Natural killer cell treated with Interleukin-12 subunit alpha and Interleukin-12 subunit beta and Interleukin-15 and Interleukin-18, amount 100 ng/mL, for 72 hours (primary cell): ENCODE measurements at places on chromosomes 2 and 18.
A peak's percentile ranks its signal among the peaks of the same experiment; 100 is the strongest.

GRCh38 chr2:224134003-224134734 lies 95.1 kb upstream of the SERPINE2 start:
- H3K27me3 ChIP-seq, result peaks cover 49% of the 10 kb centered on the region
- H3K4me1 ChIP-seq, result no peaks in the 10 kb centered on the region
- no peak for DNase-seq
- H3K36me3 ChIP-seq, result no peaks in the 10 kb centered on the region

DNA sequence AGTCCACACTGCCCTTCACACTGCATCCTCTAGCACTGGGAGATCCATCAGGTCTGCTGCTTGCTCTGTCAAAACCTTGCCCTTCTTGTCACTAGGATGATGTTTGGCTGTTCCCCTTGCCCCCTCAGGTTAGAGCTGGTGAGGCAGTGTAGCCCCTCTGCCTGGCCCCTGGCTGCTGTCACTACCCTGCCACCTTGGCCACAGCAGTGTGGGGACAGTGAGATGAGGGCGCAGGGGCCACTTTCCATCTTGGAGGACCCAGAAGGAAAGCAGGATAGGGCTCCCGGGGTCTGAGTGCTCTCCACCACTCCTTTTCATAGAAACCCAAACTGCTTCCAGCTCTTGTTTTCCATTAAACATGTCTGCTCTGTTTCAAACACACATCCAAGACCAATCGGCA lies 19.9 kb downstream of the THSD7B start:
- no peak overlapping the region for H3K4me3 ChIP-seq
- H3K4me1 ChIP-seq, result no peaks in the 10 kb centered on the region
- no peaks in the 10 kb centered on the region for H3K36me3 ChIP-seq
- DNase-seq, result no peak
- peaks cover 4% of the 10 kb centered on the region for H3K27me3 ChIP-seq
- no peak overlapping the region for H3K27ac ChIP-seq

DNA sequence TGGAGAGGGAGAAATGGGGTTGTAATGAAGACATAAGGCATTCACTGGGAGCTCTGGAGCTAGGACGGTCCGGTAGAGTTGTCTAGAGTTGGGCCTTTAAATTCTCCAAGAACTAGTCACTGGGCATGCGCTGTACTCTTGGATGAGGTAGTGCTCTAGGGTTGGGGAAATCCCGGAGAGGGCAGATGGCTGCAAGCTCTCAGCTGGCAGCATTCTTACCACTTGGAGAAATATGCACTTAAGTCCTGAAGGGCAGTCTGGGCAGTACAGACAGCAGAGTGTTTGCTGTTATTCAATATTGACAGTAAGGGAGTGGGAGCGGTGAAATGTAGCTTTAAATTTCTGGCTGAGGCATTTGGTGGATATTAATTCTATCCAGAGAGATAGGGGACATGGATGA lies 214.6 kb downstream of the RDH14 start:
- DNase-seq, result no peak
- H3K36me3 ChIP-seq, result no peaks in the 10 kb centered on the region
- H3K27ac ChIP-seq, result no peak overlapping the region

- H3K27me3 ChIP-seq, result peaks cover 31% of the 10 kb centered on the region
- H3K36me3 ChIP-seq, result peaks cover 6% of the 10 kb centered on the region
- no peak overlapping the region for H3K4me3 ChIP-seq
- H3K4me1 ChIP-seq, result peaks cover 12% of the 10 kb centered on the region
- no peak overlapping the region for H3K27ac ChIP-seq
These were observed 562.8 kb downstream of the TNS1 start for GRCh38 chr2:217440000-217440399.

- no peak for DNase-seq
- H3K4me3 ChIP-seq, result no peak overlapping the region
- no peaks in the 10 kb centered on the region for H3K36me3 ChIP-seq
- H3K27me3 ChIP-seq, result no peaks in the 10 kb centered on the region
- peaks cover 55% of the 10 kb centered on the region for H3K4me1 ChIP-seq
These were observed 13.6 kb downstream of the TLK1 start for GRCh38 chr2:171147081-171147480.

- H3K27ac ChIP-seq, result no peak overlapping the region
- no peak overlapping the region for H3K4me3 ChIP-seq
- H3K4me1 ChIP-seq, result peaks cover 1% of the 10 kb centered on the region
- H3K36me3 ChIP-seq, result no peaks in the 10 kb centered on the region
These were observed 42.5 kb downstream of the TRIB2 start for GRCh38 chr2:12759248-12759647.

GRCh38 chr2:99181624-99182000 lies 628 bp downstream of the MRPL30 start:
- H3K36me3 ChIP-seq, result peaks cover 5% of the 10 kb centered on the region
- H3K4me3 ChIP-seq, result peak overlapping the region; percentile 98
- peaks cover 41% of the 10 kb centered on the region for H3K4me1 ChIP-seq
- H3K27me3 ChIP-seq, result no peaks in the 10 kb centered on the region
- no peak for DNase-seq
- peak overlapping the region; percentile 86 for H3K27ac ChIP-seq

GRCh38 chr18:57951999-57952774 lies 91.8 kb upstream of the NEDD4L start:
- no peak for DNase-seq
- H3K4me3 ChIP-seq, result no peak overlapping the region
- peaks cover 3% of the 10 kb centered on the region for H3K27me3 ChIP-seq
- no peaks in the 10 kb centered on the region for H3K4me1 ChIP-seq
- H3K27ac ChIP-seq, result no peak overlapping the region

GRCh38 chr2:207902821-207903220 lies 122.5 kb downstream of the PLEKHM3 start:
- H3K27me3 ChIP-seq, result no peaks in the 10 kb centered on the region
- no peak overlapping the region for H3K4me3 ChIP-seq
- no peaks in the 10 kb centered on the region for H3K36me3 ChIP-seq
- H3K27ac ChIP-seq, result no peak overlapping the region

DNA sequence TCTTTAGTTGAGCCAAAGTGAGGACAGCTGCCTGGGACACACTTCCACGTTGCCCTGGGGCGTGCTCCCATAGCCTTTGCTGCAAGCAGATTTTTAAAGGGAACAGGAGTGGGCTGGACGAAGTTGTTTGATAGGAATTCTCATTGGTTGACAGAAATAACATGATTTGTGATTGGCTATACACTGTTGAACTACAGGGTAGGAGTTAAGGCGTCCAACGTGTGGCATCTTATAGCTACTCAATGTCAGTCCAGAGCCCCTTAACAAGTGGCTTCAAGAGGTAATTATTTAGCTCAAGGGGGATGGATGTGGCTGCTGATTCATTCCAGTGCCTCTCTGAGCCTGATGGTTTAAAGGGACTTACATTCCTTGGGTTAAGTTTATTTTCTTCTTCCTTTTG lies 65.5 kb downstream of the ACAA2 start:
- peaks cover 17% of the 10 kb centered on the region for H3K4me1 ChIP-seq
- H3K27ac ChIP-seq, result no peak overlapping the region
- no peaks in the 10 kb centered on the region for H3K36me3 ChIP-seq
- H3K27me3 ChIP-seq, result peaks cover 11% of the 10 kb centered on the region
- H3K4me3 ChIP-seq, result no peak overlapping the region

DNA sequence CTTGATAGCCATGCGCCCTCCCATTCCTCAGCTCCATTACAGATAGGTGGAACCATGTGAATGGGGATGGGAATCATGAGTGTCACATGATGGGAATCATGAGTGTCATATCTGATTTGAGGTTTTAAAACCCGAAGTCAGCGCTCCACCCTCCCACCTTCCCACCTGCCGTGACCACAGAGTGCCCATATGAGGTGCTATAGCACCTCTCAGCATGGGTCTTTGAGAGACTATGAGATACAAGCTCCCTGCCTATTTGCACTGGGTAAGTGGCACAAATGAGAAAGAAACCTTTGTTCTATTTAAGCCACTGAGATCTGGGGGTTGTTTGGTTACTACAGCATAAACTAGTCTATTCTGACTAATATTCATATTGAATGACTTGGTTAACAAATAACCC lies 78.5 kb upstream of the PTPRM start:
- peaks cover 4% of the 10 kb centered on the region for H3K27me3 ChIP-seq
- no peaks in the 10 kb centered on the region for H3K36me3 ChIP-seq
- H3K27ac ChIP-seq, result no peak overlapping the region
- DNase-seq, result no peak

GRCh38 chr2:220104871-220105351 lies 477.5 kb downstream of the SLC4A3 start:
- no peak overlapping the region for H3K27ac ChIP-seq
- H3K4me1 ChIP-seq, result no peaks in the 10 kb centered on the region
- H3K36me3 ChIP-seq, result no peaks in the 10 kb centered on the region
- no peak overlapping the region for H3K4me3 ChIP-seq
- no peaks in the 10 kb centered on the region for H3K27me3 ChIP-seq

GRCh38 chr2:40265602-40266001 lies 186.3 kb downstream of the SLC8A1 start:
- no peak for DNase-seq
- no peak overlapping the region for H3K4me3 ChIP-seq
- H3K4me1 ChIP-seq, result no peaks in the 10 kb centered on the region
- H3K27ac ChIP-seq, result no peak overlapping the region
- H3K36me3 ChIP-seq, result no peaks in the 10 kb centered on the region
- no peaks in the 10 kb centered on the region for H3K27me3 ChIP-seq

GRCh38 chr2:15096873-15097272 lies 464.3 kb downstream of the NBAS start:
- no peaks in the 10 kb centered on the region for H3K36me3 ChIP-seq
- H3K27me3 ChIP-seq, result peaks cover 7% of the 10 kb centered on the region
- H3K4me3 ChIP-seq, result no peak overlapping the region
- DNase-seq, result no peak
- H3K4me1 ChIP-seq, result peaks cover 7% of the 10 kb centered on the region

- H3K27me3 ChIP-seq, result peaks cover 6% of the 10 kb centered on the region
- H3K27ac ChIP-seq, result no peak overlapping the region
- no peak for DNase-seq
- H3K4me1 ChIP-seq, result no peaks in the 10 kb centered on the region
- H3K4me3 ChIP-seq, result no peak overlapping the region
These were observed 104.0 kb downstream of the DNER start for GRCh38 chr2:229610333-229610732.

DNA sequence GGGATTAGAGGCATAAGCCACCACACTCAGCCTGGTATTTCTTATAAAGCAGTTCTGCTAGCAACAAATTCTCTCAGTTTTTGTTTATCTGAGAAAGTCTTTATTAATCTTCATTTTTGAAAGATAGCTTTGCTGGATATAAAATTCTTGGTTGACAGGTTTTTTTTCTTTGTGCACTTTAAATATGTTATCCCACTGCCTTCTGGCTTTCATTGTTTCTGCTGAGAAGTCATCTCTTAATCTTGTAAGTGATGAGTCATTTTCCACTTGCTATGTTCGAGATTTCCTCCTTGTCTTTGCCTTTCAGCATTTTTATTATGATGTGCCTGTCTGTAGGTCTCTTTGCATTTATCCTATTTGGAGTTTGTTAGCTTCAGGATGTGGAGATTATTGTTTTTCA lies 5.9 kb upstream of the ELAC1 start:
- no peak overlapping the region for H3K27ac ChIP-seq
- H3K4me1 ChIP-seq, result no peaks in the 10 kb centered on the region
- no peak overlapping the region for H3K4me3 ChIP-seq
- no peak for DNase-seq
- H3K27me3 ChIP-seq, result peaks cover 5% of the 10 kb centered on the region

DNA sequence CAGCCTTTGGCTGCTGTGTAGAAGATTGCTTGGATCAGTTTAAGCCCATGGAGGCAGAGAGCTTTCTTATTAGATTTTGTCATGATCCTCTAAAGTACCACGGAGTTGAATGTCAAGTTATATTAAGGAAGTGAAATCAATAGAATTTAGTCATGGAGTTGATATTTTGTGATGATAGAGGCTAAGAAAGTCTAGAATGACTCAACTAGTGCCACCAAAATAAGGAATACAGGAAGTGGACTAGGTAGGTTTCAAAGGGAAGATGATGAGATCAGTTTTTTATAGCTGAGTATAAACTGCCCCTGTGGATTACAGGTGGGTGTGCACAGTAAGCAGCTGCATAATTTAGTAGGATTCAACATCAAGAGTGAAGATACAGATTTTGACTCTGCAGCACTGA lies 25.2 kb downstream of the FBXO36 start:
- no peak overlapping the region for H3K27ac ChIP-seq
- no peak for DNase-seq
- H3K4me3 ChIP-seq, result no peak overlapping the region
- H3K36me3 ChIP-seq, result no peaks in the 10 kb centered on the region
- no peaks in the 10 kb centered on the region for H3K4me1 ChIP-seq
- H3K27me3 ChIP-seq, result no peaks in the 10 kb centered on the region

GRCh38 chr2:55047677-55048299 lies 2.5 kb downstream of the RTN4 start:
- no peak for DNase-seq
- no peaks in the 10 kb centered on the region for H3K27me3 ChIP-seq
- peak overlapping the region; percentile 99 for H3K4me3 ChIP-seq
- peaks cover 5% of the 10 kb centered on the region for H3K36me3 ChIP-seq
- H3K4me1 ChIP-seq, result peaks cover 50% of the 10 kb centered on the region
- H3K27ac ChIP-seq, result peak overlapping the region; percentile 56

DNA sequence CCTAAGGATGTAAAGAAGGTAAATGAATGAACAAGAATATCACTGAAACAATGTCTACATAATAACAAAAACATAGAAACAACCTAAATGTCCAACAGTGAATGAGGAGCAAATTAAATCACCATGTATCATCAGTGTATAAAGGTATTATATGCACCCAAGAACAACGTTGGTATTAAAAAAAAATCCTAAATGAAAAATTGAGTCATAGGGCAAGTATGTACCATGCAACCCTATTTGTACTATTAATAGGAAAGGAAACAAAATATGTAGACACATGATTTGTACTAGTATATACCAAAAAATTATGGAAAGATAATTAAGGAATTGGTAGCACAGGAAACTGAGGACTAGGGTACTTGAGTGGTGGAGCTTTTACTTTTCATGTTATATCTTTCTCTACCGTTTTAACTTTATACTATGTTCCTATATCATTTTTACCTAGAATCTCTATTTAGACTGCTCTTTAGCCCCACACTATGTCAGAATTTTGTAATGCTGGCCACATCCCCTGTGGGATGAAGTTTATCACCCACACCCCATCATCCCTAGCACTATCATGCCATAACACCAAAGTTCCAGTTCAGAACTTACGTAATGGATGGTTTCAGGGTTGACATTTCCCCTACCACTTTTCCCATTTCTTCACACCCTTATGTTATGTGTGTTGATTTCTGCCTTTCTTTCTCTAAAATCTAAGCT lies 25.6 kb downstream of the IKZF2 start:
- H3K4me3 ChIP-seq, result peak overlapping the region; percentile 71
- no peaks in the 10 kb centered on the region for H3K27me3 ChIP-seq
- no peaks in the 10 kb centered on the region for H3K36me3 ChIP-seq
- H3K27ac ChIP-seq, result peak overlapping the region; percentile 83
- DNase-seq, result peak; percentile 70

- H3K4me1 ChIP-seq, result peaks cover 4% of the 10 kb centered on the region
- no peak for DNase-seq
- H3K4me3 ChIP-seq, result no peak overlapping the region
- no peak overlapping the region for H3K27ac ChIP-seq
These were observed 6.6 kb downstream of the KIF1A start for GRCh38 chr2:240813231-240813921.
